ENCODE measurements at places on chromosomes 6 and 20. TPM values are rescaled to one million over a fixed set of nuclear protein-coding genes. Genes with fewer than 3 reads are reported as not detected.

- ATAC-seq, result no peak
Measured at GRCh38 chr6:169513478-169514193, 188.2 kb downstream of the WDR27 start.

GRCh38 chr6:125201961-125202729, 48.6 kb downstream of the TPD52L1 start:
- ATAC-seq, result peak; percentile 65

GRCh38 chr6:21611485-21611884, 17.9 kb downstream of the SOX4 start:
- no peak for ATAC-seq

- no peak for ATAC-seq
Measured at GRCh38 chr6:18741741-18742140, 354.6 kb downstream of the RNF144B start.

The QKI gene
- total RNA-seq, result 39.6 TPM

- no peak for ATAC-seq
Measured at GRCh38 chr20:38095017-38095686, 61.6 kb downstream of the RPRD1B start.

The EMILIN3 gene
- total RNA-seq, result 0.12 TPM

DNA sequence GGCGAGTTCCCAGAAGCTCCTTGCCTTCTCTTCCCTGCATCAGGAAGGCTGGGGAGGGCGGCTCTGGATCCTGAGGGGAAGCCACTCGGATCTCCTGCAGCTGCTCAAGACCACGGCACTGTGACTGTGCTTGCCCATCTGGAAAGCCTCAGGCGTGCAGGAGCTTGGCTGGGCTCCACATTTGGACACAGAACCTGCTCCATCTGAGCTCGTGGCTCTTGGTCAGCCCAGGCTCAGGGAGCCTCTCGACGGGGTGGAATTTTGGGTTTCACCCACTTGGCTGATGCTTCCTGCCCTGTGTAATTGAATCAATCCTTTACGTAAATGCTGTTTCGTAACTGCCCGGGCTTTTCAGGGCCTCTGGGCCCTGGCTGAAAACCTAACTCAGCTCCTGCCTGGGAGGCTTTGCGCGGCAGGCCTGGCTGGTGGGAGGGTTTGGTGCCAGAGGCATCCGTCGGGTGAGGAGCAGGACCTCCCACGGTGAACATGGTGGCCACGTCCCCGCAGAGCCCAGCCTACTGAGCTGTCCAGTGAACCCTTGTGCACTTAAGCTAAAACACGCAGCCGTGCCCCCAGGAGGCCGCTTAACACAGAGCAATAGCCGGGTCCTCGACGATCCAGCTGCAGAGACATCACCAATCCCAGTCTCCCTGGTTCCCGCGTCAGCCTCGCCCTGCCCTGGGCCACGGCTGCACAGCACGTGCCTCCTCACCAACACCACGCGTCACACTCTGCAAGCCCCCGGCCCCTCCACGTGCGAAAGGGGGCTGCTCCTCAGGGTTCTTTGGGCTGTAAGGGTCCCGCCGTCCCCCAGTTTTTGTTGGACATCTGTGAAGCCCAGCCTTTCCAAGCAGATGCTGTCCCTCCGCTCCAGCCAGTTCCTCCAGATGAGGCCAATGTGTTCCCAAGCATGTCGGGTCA, 241.0 kb downstream of the DLL1 start:
- ATAC-seq, result peak; percentile 24

DNA sequence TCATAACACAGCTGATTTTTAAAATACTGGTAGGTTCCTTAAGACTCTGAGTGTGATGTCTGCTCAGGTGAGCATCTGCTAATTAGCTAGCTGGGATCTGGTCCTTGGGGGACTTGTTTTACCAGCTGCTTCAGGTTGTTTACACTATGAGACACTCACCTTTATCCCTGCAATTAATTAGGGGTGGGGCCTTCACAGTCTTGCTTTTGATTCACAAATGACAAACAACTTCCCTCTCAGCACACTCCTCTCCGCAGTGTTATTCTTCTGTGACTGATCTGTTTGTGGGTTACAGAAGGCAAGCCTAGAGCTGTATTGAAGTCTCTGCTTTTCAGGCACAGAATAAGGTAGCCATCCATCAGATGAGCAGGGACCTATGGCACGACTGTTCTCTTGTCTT, 62.0 kb upstream of the CD83 start:
- peak; percentile 88 for ATAC-seq

The SLC17A2 gene
- not detected for total RNA-seq

All from esophagus mucosa (tissue), 1 donor.